ENCODE measurements at places on chromosomes 7 and 10.

- DNase-seq: no peak
These were observed 197.3 kb downstream of the PRPF18 start for GRCh38 chr10:13784067-13784466.

- peak; percentile 25 for DNase-seq
These were observed 75.8 kb downstream of the C1GALT1 start for GRCh38 chr7:7257899-7258692.

GRCh38 chr10:126910798-126911197, 5.6 kb downstream of the DOCK1 start:
- DNase-seq: no peak

DNA sequence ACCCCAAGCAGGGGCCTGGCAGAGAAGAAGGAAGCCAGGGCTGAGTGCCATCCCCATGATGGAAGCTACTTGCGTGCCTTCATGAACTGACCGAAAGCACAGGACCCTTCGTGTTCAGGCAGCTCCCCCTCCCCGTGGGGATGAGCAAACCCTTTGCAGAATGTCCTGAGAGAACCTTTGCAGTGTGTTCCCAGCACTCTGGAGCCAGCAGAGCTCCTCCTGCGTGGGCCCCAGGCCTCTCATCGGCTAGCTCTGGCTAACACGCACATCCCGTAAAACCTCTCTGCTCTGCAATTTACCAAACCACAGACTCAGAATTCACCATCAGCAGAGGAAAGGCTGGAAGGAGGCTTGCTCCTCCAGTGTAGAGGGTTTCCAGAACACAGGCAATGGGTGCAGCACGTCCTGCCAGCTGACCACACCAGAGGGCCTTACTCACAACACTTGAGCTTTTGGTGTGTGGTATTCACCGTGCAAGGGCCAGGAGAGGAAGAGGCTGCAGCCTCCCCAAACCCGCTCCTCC, 3.1 kb downstream of the SH3PXD2A start:
- DNase-seq: no peak

- DNase-seq: no peak
These were observed 2.2 kb upstream of the GRIFIN start for GRCh38 chr7:2478399-2478785.

- DNase-seq: no peak
These were observed 65.8 kb upstream of the EMX2 start for GRCh38 chr10:117476716-117477115.

GRCh38 chr10:123133541-123134342, 2.0 kb upstream of the HMX3 start:
- no peak for DNase-seq

DNA sequence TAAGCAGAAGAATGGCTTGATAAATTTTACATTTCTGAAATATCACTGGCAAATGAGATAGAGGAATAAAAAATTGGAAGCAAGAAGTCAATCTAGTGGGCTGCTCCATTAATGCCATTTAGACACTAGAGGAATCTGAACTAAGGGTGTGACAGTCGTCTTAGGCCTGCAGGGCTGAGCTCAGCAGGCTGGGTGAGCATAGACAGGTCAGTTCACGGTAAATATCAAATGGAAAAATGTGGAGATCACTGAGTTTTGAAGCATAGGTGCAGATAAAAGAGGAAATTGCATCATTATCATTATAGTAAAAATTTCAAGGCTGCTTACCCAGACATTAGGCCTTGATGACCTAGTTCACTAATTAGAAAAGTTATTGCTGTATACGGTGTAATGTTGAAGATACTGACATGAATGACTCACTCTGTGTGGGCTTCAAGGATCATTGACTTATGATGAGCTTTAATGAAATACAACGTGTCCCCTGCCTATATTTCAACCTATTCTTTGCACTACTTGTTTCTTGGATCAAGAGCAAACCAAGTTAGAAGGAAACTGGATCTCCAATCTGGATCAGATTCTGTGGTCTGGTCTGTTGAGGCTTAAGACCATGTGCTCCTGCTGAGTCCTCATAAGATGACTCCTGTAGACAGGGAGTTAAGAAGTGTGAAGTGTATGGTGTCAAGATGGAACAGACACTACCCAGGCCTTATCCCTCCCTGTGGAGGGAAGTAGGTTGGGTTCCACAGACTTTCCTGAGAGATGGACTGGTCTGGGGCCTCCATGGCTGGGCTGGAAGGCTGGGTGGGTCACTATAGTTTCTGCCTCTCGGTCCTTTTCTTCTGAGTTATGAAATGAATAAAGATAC, 3.6 kb downstream of the OR2F2 start:
- no peak for DNase-seq

DNA sequence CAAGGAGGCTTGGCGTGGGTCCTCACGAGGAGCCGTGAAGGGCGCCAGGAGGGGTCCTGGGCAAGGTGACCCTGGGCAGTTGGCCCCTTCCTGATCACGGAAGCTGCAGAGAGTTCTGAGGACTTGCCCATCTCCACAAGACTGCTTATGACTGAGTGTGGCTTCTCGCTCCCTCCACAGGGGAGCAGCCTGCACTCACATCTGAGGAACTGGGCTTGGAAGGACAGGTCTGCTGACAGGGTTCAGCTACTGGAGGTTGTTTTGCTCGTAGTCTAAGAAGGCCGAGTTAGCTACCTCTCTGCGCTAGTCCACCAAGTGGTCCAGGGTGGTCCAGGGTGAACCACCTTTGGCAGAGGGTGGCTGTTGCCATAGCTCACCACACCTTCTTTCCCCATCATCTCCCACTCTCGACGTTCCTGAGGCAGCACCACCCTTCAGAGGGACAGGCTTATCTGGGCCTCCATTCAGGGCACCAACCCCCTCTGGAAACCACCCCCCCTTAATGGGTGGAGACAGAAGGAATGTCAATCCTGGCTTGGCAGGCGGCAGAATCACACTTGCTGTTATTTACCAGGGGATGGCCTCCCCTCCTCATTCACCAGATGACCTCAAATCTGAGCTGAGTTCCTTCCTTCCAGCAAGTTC, 38.2 kb downstream of the FAM53B start:
- DNase-seq: no peak

GRCh38 chr10:33556620-33557019, 222.2 kb upstream of the NRP1 start:
- no peak for DNase-seq

GRCh38 chr7:77239471-77239870, 39.9 kb upstream of the FGL2 start:
- DNase-seq: no peak

GRCh38 chr7:114957444-114957843, 35.5 kb downstream of the MDFIC start:
- DNase-seq: no peak

GRCh38 chr10:105042906-105043552, 401.9 kb downstream of the SORCS3 start:
- no peak for DNase-seq

DNA sequence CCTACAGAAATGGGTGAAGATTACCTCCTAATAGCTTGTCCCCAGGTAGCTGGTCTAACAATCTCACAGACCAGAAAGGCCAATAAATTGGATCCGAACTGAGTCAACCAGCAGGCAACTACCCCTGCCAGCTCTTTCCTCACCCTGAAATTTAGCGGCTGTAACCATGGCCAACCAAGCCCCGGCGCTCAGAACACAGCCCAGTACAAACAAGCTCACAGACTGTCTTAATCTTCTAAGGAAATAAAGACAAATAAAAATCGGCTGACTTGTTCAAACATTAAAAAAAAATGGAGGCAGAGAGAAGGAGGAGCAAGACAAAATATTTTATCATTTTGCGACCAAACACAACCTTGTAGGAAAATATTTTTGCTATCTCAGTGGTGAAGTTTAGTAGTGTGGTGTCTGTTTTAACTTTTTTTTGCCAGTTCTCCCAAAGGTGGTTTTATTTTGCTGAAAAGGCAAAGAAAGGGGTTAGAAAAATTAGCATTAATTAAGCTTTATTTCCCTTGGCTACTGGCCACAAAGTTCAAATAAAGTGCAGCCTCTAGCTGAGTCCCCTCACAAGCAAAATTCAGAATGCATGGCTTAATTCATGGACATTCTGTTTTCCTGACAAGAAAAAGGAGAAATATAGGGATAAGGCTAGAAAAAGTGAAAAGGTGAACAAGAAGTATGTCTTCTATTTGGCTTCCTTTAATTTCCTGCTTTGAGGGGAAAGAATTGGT, 313.0 kb upstream of the NPVF start:
- no peak for DNase-seq

GRCh38 chr7:102211590-102212550, 74.8 kb upstream of the SH2B2 start:
- peak; percentile 60 for DNase-seq

- DNase-seq: no peak
These were observed 10.1 kb downstream of the HACD1 start for GRCh38 chr10:17607060-17607459.

GRCh38 chr7:139743267-139743966, 34.4 kb downstream of the HIPK2 start:
- no peak for DNase-seq

DNA sequence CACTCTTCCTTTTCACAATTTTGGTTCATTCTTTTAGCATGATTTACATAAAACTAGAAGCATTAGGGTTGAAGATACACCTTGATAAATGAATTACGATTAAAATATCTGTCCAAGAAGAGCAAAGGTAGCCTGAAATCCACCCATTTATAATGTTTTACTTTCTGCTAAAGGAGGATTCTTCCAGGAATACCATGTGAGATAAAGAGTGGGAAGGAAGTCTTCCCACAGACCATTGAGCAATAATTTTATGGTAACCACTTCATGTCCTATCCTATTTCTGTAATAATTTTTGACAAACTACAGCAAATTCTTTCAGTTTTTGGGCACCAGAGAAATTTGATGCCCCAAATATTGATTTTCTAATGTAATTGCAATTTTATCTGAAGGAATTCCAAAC, 150.6 kb upstream of the STEAP4 start:
- DNase-seq: no peak

GRCh38 chr7:137967143-137968018, 34.5 kb downstream of the CREB3L2 start:
- no peak for DNase-seq

DNA sequence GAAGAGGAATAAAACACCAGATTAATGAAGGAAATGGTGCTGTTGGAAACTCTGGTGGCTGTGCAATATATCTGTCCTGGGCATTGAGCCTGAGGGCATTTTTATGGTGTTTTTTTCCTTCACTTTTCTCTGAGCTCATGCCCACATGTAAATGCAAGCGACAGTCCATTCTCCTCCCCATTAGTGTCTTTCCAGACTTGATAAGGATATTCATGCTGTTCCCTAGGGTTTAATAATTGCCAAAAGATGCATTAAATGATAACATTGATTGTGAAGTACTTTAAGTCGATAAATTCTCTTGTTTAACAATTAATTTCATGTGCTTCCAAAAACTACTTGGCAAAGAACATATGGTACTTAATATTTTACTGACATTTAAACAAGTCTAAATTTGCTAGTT, 384.7 kb downstream of the MDFIC start:
- no peak for DNase-seq

GRCh38 chr10:117631276-117632145, 89.0 kb downstream of the EMX2 start:
- DNase-seq: no peak

DNA sequence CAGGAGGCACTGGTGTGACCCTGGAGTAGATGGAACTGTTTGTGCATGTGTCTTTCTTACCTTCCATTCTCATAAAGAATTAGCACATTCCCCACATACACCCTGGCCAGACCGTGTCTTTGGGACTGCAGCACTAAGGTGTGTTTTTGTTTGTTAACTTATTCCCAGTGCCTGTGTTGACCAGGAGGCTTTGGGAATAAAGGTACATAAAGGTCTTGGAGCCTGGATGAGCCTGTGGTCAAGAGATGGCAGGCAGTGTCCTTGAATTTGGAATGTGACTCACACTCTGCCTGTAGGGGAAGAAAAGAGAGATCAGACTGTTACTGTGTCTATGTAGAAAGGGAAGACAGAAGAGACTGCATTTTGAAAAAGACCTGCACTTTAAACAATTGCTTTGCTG, 137.6 kb downstream of the LYZL1 start:
- DNase-seq: no peak

- no peak for DNase-seq
These were observed 734.0 kb upstream of the ANKRD30A start for GRCh38 chr10:36391405-36391804.

DNA sequence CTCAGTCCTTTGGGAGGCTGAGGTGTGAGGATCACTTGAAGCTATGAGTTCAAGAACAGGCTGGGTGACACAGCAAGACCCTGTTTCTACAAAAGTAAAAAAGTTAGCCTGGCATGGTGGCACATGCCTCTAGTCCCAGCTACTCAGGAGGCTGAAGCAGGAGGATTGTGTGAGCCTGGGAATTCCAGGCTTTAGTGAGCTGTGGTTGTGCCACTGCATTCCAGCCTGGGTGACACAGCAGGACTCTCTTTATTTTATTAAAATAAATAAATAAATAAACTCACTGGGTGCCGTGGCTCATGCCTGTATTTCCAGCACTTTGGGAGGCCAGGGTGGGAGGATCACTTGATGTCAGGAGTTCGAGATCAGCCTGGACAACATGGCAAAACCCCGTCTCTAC, 607.9 kb downstream of the CALN1 start:
- no peak for DNase-seq

GRCh38 chr10:70982443-70982842, 94.1 kb upstream of the PCBD1 start:
- DNase-seq: no peak

GRCh38 chr10:3631701-3632330, 153.2 kb downstream of the KLF6 start:
- no peak for DNase-seq

- no peak for DNase-seq
These were observed 260.6 kb upstream of the MAGI2 start for GRCh38 chr7:79714081-79714480.

DNA sequence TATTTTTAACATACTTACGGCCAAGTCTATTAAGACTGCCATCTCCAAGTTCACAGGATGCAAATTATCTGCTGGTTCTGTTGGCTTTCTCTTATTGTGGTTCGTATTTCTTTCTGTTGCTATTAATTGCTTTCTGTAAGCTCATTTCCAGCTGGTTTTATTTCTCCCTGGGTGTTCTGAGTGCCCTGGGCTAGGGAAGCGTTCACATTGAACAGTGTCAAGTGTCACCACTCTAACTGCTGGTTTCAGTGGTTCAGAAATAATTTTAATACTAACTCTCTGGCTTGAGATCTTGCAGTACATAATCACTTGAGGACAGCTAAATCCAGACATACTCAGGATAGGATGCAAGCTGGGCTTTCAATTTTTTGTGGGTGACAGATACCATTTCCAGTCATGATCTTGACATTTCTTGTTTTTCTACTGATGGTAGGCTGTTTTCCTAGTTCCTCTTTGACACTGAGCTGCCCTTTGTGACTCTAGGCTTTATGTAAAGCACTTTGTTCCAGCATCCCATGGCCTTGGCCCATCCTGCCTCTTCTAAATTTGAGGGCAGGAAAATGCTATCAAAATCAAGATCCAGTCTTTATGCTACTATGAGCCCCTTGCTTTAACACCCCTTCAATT, 117.6 kb downstream of the SNX13 start:
- DNase-seq: no peak

DNA sequence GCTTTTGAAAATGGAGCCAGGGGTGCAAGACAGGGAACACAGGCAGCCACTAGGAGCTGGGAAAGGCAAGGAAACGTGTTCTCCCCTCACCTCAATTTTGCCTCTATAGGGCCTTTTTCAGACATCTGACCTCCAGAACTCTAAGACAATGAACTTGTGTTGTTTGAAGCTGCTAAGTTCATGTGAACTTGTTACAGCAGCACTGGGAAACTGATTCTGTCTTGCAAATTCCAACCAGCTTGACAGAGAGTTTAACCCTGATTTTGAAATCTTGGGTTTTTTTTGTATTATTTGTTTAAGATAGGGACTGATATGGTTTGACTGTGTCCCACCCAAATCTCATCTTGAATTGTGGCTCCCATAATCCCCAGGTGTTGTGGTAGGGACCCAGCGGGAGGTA, 852.9 kb downstream of the LRMDA start:
- no peak for DNase-seq

GRCh38 chr10:64829888-64830412, 1308.7 kb downstream of the REEP3 start:
- DNase-seq: no peak

Measured in GM12892 (cell line).